ENCODE measurements at places on chromosomes 4 and X.

- DNase-seq, result peak; percentile 76
Measured at GRCh38 chrX:150887906-150888465, 10.5 kb downstream of the CD99L2 start.

- no peak for DNase-seq
Measured at GRCh38 chr4:68299492-68300457, 50.1 kb downstream of the YTHDC1 start.

DNA sequence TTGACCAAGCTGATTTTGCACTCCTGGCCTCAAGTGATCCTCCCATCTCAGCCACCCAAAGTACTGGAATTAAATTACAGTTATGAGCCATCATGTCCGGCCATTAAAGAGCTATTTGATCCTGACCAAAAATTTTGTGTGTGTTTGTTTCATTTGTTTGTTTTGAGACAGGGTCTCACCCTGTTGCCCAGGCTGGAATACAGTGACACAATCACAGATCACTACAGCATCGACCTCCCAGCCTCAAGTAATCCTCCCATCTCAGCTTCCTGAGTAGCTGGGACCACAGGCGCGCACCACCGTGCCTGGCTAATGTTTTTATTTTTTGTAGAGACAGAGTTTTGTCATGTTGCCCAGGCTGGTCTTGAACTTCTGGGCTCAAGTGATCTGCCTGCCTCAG, 82.9 kb upstream of the RBPJ start:
- no peak for DNase-seq

DNA sequence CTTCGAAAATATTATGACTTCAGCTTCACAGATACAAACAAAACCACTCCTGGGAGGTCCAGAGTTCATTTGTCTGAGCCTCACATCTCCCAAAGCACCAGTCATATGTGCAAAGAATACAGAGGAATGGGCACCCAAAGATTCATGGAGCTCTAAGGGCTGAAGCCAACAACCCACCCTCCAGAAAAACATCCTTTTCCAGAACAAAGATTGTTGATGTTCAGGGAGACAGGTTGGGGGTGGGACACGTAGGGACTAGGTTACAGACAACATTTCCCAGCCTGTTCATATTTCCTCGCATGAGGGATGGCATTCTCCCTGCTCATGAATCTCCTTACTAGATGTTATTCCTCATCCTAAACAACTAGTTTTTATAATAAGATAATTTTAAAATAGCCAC, 71.2 kb downstream of the METTL14 start:
- no peak for DNase-seq

DNA sequence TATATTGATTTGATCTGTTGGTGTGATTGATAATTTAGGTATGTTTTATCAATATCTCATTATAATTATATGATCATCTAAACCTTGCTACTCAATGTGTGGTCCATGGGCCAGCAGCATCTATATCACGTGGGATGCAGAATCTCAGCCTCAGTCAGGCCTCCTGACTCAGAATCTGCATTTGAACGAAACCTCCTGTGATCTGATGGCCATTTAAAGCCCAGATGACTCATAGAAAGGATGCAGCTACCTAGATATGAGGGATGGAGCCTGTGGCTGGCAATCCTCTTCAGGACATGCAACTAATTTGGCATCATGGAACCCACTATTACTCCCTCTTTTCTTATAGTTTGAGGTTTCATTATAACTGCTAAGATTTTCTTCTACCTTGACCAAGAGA, 11.3 kb upstream of the CHRNA9 start:
- no peak for DNase-seq

DNA sequence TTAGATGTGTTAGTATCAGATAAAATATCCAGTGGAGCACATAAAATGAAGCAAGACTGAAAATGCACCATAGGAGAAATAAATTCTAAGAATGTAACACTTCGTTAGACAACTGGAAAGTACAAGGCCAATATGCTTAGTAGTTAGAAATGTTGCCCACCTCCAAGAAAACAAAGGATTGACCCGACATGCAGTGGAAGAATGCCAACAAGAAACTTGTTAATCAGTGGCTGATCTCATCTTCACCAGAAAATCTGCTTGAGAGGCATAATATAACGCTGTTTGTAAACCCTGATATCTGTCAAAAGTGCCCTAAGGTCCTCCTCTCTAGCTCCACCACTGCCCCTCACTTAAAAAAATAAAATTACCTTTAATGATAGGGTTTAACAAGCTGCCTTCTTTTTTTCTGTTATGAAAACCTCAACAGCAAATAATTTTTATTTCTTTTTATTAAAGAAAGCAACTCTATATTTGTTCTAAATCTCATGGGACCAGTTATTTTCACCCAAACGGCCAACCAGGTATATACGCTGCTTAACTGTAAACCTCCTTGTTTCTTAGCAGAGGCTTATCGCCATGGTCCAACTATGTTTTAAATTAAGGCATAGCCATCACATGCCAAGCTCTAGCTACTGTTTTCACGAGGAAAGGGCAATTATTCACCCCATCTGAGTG, 1.8 kb downstream of the RASGEF1B start:
- peak; percentile 32 for DNase-seq

- no peak for DNase-seq
Measured at GRCh38 chr4:128955751-128956150, 137.6 kb downstream of the SCLT1 start.

DNA sequence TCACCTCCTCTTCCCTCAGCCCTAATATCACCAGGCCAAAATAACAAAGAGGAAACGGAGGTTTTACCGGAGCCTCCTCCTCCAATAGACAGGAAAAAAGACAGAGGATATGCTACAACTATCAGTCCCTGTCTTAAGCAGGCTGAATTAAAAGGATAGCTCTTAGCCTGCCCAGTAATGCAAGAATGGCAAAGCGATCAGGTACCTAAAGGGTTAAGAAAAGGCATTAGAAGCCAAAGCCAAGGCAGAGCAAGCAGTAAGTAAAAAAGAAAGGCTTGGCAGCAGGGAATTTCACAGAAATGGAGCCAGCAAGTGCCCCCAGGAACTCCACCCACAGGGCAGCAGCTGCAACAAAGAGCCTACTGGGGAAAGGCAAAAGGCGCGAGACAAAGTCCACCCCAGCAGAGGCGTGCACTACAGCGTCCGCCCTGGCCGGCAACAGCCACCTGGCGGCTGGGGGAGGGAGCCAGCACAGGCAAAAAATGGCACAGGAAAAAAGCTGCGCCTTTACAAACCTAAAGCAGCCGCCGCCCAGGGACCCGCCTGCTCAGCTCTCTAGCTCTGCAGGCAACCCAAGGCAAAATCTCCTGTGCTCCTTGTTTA, 220.6 kb upstream of the ZC4H2 start:
- DNase-seq, result no peak

- DNase-seq, result peak; percentile 0
Measured at GRCh38 chrX:8783097-8783713, 18.0 kb downstream of the FAM9A start.

- no peak for DNase-seq
Measured at GRCh38 chr4:825063-825970, 612 bp downstream of the CPLX1 start.

GRCh38 chr4:11014199-11014598, 329.6 kb upstream of the CLNK start:
- DNase-seq, result no peak

GRCh38 chrX:119401569-119401968, 2.4 kb downstream of the SLC25A43 start:
- DNase-seq, result no peak

GRCh38 chr4:173449380-173449717, 50.4 kb upstream of the SCRG1 start:
- no peak for DNase-seq

DNA sequence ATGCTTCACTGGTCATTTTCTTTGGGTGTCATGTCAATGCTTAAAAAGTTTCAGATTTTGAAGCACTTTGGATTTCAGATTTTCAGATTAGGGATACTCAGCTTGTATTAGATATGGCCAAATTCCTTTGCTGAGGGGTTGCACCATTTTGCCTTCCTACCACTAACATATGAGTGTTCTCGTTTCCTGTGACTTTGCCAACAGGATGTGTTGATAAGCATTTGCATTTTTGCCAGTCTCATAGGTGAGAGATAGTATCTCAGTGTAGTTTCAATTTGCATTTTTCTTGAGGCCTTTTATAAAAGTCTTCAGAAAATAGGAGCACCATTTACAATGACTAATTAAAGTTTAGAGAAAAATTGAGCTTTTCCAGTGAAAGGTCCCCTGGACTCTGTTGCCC, 71.6 kb upstream of the CLCN4 start:
- DNase-seq, result no peak

- no peak for DNase-seq
Measured at GRCh38 chr4:186695392-186695791, 28.3 kb downstream of the FAT1 start.

DNA sequence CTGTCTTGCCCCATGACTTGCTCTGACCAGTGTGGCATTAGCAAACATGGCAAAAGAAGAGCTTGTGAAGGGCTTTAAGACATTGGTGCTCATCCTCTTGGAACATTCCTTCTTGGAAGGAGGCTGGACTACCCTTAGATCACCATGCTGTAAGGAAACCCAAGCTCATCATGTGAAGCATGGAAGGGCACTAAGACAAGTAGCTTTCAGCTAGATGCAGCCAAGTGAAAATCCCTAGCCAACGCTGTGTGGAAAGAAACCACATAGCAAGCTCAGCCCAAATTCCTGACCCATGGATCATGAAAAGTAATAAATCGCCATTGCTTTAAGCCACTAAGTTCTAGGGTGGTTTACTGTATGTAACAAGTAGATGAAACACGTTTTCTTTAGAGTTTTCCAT, 12.4 kb upstream of the PACRGL start:
- no peak for DNase-seq

DNA sequence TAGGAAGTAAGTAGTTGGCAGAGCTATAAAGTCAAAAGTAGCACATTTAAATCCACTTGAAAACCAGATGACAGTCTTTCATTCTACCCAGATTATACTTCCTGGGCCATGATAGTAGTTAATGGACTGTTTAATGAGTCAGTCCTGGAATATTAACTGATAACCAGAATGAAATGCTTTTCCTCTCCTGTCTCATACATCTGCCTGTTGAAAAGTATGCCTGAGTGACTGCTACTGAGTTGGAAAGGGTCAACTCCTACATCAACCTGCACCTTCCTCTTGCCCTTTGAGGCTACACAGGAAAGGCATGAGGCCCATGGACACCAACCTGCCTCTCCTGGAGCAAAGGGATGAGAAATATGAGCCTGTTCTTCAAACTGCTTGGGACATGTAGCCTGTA, 36.0 kb upstream of the COX7B2 start:
- DNase-seq, result no peak

DNA sequence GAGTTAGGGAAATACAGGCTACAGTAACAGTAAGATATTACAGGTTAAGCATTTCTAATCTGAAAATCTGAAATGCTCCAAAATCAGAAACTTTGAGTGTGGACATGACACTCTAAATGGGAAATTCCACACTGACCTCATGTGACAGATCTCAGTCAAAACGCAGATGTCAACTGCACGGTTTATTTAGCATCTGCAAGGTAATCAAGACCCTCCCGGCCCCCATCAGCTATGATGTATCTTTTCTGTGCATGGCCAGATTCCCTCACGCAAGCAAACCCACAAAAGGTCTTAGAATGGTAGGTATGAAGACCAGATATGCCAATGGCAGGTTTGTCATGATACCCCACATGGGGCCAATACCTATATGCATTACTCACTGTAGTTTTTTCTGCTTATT, 82.8 kb downstream of the COQ2 start:
- DNase-seq, result no peak

DNA sequence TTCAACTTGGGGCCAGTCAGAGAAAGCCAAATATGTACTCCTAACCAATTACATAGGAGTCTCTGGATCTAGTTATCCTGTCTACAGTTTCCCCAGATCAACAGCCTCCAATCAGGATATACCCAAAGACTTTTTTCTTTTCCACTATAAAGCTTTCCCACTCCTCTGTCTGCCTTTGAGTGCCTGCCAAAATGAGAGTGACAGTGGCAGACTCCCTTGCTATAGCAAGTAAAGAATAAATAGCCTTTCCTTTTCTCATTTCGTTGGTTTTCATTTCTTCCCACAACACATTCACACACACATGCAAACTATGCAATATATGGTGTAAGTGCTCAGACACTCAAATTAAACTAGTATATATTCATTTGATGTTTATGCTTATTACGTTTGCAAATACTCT, 302.4 kb upstream of the TACR3 start:
- no peak for DNase-seq

DNA sequence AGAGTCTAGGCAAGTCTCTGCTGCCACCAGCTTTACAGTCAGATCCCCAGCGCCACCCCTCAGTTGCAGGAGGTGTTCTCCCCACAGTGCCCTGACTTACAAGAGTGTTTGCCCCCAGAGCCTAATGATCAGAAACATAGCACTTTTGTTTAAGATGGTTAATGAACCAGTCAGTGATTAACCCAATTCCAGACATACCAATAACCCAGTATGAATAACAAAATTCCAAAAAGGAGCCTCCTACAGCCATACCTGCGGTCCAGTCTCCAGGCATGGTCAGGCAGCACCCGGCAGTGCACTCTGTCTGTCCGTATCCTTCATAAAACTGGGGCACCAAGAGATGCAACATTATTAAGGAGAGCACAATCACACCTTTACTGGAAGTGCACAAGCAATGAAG, 30.7 kb upstream of the CENPU start:
- no peak for DNase-seq

GRCh38 chrX:40224658-40225057, 126.9 kb upstream of the BCOR start:
- no peak for DNase-seq

DNA sequence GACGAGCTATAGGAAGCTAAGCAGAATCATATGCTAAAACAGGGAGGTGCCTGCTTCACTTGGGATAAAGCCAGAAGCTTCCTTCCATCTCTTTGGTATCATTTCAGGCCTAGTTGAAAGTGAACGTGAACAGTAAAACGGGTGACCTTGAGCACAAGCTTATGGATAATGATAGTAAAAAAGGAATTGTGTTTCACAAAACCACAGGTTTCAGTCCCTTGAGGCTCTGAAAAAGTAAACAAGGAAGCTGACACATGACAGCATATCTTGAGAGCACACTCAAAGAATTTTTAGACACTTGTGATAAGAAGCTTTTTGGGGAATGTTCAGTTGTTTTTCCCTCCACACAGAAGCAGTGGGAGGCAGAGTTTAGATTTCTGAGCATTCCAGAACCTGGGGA, 286.1 kb downstream of the DCHS2 start:
- no peak for DNase-seq

DNA sequence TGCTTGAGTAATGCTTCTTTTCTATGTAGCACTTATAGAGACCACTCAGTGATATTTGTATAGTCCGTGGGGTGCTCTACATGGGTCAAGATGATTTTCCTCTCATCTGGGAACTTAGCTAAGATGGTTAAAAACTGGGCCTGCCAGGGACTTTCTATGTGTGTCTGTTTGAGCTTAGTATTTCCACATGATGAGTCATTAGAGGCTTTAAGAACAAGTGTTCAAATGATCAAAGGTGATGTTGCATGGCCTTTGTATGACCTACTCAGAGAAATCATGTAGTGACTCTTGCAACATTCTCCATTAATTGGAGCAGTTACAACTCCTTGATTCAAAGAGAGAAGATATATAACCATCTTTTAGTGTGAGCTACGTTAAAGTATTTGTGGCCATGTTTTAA, 1480.5 kb upstream of the IGFBP7 start:
- DNase-seq, result no peak

GRCh38 chrX:29824176-29824906, 391.0 kb upstream of the MAGEB2 start:
- DNase-seq, result peak; percentile 34

- DNase-seq, result peak; percentile 74
Measured at GRCh38 chr4:166165829-166166420, 292.9 kb downstream of the TLL1 start.

GRCh38 chr4:101288365-101289145, 58.8 kb downstream of the PPP3CA start:
- DNase-seq, result peak; percentile 44

GRCh38 chrX:9746148-9746888, 19.3 kb downstream of the GPR143 start:
- no peak for DNase-seq
